ENCODE measurements at places on chromosomes 12 and 14. TPM values are rescaled to one million over a fixed set of nuclear protein-coding genes. Genes with fewer than 3 reads are reported as not detected.

GRCh38 chr12:32502693-32503502, 103.5 kb downstream of the FGD4 start:
- no peak for DNase-seq

GPRC5D gene
- 0.37 TPM for polyA plus RNA-seq

DNA sequence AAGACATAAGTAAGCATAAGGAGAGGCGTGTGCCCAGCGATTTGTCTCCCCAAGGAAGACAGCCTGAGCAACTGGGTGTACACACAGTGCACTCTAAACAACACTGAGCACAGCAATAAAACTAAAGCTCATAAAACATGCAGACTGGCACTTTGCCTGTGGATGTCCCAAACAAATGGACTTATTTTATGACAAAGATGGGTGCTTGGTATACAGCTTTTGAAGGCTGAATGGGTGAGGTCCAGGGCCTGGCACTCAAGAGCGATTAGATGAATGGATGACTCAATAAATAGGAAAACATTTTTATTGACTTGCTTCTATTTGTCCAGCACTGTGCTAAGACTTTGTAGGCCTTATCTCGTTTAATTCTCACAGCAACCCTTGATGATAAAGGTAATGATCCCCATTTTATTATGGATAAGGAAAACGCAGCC, 28.5 kb downstream of the LGMN start:
- no peak for DNase-seq

- no peak for DNase-seq
Observed at GRCh38 chr14:37196604-37197420, 925 bp upstream of the MIPOL1 start.

DNA sequence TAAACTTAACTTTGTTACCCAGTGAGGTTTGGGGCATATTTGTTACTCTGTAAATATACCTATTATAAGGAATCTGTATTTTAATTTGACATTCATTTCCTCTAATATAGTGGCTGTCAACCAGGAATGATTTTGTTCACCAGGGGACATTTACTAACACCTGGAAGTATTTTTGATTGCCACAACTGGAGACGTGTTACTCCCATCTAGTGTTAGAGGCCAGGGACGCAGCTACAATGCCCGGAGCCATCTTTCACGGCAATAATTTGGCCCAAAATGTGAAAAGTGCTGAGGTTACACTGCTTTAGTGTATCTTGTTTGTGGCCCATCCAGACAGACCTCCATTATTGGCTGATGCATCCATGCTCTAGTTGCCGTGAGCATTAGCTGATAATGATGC, 881.3 kb upstream of the ATXN7L3B start:
- no peak for DNase-seq

GRCh38 chr12:69932154-69932553, 107.1 kb downstream of the MYRFL start:
- DNase-seq: no peak

DNA sequence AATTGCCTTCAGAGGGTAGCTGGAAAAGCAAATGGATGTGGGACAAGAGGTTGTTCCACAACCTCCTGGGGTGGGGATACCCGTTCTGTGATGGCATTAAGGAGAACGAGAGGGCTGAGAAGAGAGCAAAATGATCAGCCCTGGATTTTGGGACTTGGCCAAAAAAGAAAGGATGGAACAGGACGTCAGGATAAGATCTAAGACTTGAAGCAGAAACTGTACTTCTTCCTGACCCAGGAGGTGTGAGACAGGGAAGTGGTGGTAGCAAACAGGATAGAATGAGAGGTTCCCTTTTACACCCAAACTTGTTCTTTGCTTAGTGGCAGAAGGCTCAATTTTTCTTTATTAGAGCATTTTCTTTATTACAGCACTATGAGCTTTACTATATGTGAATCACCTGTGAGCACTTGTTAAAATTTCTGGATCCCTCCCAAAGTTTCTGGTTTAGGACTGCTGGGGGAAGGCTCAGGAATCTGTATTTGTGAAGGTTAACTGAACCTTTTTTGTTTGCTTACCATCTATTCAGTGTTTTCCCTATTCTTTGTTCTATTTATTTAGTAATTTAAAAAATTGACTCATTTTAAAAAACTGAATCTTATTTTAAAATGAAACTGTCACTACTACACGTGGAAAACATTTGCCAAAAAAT, 59.2 kb downstream of the ERC1 start:
- DNase-seq: no peak

DNA sequence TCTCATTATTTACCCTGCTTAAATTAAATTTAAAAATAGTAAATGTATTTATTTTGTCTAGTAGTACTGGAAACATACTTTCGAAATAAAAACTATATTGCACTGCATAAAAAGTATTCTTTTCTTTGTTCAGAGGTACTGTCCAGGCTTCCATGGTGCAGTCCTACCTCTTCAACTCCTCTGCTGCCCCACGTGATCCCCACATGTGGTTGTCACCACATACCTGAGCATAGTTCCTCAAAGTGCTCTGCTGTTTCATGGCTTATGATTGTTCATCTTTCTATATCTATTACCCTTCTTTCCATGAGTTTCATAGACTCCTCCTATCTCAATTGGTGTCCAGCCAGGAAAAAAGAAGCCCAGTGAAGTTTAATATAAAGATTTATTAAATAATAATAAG, 317.5 kb upstream of the OR4E1 start:
- no peak for DNase-seq

SALL2 gene
- polyA plus RNA-seq: 62.4 TPM

DNA sequence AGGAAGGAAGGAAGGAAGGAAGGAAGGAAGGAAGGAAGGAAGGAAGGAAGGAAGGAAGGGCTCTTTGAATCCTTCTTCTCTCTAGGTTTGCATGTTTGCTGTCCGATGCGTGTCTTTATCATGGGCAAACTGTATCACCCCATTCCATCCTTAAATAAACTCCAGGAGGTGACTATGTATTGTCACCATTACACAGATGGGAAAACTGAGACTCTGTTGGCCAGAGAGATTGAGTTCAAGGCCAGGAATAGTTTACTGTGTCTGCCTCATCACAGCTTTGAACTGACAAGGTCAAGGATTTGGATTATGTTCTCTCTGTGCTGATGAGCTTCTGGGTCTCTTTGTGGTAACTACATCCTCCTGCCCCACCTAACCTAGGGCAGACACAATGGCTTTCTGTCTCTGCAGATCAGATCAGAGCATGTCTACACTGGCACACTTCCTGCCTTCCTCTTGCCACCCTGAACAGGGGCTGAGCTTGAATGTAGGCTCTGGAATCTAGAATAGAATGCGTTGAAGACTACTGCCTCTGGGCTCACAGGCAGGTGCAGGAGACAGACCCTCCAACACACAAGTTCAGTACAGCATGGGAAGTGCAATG, 78.9 kb upstream of the MAP1LC3B2 start:
- no peak for DNase-seq

P2RX2 gene
- 0.77 TPM for polyA plus RNA-seq

KCNJ8 gene
- polyA plus RNA-seq: 22.8 TPM

GRCh38 chr14:78524766-78525165, 354.6 kb downstream of the NRXN3 start:
- DNase-seq: no peak

DNA sequence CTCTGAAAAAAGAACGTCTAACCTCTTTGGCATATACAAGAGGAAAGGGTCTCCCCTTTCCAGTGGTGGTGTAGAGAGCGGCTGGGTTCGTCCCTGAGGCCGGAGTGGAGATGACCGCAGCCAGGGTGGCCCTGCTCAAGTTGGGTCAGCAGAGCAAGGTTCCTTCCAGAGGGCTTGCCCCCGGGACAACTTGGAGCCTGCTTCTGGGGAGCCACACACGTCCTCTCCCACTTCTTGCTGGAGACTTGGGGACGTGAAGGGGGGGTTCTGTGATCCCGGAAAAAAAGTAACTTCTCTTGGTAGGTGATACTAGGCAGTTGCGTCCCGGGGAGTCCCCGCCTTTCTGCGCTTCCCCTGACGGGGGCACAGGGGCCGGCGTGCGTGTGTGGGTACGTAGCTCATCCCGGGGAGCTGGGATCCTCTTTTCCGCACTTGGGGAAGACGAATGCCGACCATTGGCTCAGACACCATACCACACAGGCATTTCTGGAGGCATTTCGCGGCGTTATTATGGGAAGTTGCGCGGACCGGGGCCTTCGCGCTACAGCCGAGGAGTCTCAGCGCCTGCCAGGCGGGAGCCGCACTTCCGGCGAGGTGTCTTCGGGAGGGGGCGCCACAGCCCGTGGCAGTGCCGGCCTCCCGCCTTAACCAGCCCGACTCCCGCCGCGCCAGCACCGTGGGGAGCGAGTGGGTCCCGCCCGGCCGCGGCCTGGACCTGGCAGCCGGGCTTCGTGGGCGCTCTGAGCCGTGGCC, 14.8 kb upstream of the PAX9 start:
- DNase-seq: no peak

DNA sequence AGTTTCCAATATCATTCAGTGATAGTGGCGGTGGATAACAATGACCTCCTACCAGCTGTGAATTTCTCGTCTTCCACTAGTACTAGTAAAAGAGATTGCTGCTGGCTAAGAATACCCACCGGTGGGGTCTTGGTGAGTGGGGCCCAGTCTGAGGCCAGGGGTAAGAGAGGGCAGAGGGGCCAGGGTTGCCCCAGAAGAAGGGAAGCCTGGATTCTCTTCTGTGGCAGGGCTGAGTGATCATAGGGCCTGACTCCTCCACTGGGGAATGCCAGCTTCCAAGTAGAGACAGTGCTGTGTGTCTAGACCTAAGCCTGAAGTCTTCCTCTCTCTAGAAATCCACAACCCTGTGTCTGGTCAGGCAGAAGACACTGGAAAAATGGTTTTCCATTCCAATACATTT, 5.8 kb upstream of the TMEM63C start:
- DNase-seq: no peak

SYT1 gene
- polyA plus RNA-seq: 24.6 TPM

GRCh38 chr12:116933091-116933490, 22.3 kb downstream of the FBXW8 start:
- no peak for DNase-seq

CEBPE gene
- polyA plus RNA-seq: 0.18 TPM

SIX1 gene
- 8.8 TPM for polyA plus RNA-seq

DNA sequence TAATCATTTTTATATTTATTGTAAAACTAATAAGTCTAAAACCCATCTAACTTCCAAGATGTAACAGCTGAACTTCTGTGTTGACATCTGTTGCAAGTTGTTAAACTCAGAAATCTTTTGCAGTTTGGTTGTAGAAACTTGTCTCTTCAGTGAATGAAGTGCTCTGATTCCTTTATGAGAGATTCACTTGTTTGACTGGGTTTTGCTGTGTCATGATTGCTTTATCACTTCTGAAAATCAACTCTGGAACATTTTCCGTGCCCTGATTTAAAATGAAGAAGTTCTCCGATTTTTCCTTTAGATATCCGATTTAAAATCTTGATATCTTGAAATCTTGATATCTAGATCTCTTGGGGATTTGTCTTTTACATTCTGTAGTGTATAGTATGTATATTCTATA, 65.1 kb downstream of the DIP2B start:
- no peak for DNase-seq

- DNase-seq: no peak
Observed at GRCh38 chr14:37232907-37233481, 35.3 kb downstream of the MIPOL1 start.

GRCh38 chr14:33563901-33564197, 387.0 kb downstream of the EGLN3 start:
- DNase-seq: no peak

DNA sequence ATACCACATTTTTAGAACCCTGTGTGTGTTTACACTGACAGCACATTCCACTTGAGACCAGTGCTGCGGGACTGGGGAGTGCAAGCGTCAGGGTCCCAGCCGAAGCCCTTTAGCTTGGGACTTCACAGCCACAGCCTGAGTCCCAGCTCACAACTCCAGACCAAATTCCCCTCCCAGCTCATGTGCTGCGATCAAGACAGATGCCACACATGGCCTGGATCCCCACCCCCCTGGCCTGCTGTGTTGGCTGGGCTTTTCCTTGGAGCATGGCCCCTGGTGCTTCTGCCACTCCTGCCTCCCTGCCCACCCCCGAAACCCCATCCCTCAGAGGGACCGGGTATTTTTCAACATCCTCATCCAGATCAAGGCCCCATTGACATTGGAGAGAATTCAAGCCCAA, 63.7 kb downstream of the WDR20 start:
- DNase-seq: no peak

DNA sequence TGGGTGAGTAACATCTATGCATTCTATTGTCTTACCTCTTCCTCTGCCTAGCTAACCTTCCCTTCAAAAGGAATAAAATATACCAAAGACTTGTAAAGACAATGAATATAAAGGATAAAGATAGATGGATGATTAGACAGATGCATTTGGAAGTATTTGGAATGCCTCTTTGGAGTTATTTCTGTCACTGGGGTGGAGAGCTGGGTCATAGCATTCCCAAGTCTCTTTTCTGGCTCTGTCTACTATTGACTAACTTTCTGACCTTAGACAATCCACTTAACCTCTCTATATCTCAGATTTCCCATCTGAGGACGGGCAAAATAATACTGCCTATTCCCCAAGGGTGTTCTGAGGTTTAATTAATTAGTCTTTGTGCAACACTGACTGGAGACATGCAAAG, 517.4 kb downstream of the DIO2 start:
- DNase-seq: no peak

DNA sequence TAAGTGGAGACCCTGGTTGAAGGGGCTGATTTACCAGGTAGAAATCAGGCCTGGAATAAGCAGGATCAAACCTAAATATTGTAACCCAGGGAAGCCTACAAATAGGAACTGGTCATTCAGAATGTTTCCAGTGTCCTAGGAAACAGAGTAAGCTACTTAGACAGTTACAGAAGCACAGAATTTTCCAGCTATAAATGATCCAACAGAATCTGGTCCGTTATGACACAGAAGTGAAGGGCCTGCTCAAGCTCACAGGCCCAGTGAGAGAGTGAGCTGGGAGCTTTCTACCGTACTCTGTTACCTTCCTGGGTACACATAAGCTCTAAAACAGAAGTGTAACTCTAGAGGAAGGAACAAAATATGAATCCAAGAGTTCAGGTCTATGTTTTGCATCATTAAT, 119.1 kb downstream of the TTC7B start:
- no peak for DNase-seq

LMNTD1 gene
- 0.17 TPM for polyA plus RNA-seq

- DNase-seq: no peak
Observed at GRCh38 chr12:5619628-5620027, 187.7 kb downstream of the NTF3 start.

DNA sequence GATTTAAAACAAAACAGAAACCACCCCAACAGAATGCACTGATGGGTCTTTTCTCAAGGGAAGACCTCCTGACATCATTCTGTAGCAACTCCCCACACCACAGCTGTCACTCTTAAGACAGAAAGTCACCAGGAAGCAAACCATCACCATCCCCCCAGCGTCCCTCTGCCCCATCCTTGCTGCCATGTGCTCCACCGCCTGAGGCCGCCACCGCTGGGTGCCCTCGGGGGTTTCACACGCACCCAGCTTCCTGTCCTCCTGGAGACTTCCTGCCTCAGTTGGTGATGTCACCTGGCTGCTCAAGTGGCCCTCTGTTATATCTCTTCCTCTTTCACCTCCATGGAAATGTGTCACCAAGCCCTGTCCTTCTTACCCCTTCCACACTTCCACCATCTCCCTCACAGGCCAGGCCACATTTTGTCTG, 71.4 kb upstream of the GPR68 start:
- DNase-seq: no peak

DNA sequence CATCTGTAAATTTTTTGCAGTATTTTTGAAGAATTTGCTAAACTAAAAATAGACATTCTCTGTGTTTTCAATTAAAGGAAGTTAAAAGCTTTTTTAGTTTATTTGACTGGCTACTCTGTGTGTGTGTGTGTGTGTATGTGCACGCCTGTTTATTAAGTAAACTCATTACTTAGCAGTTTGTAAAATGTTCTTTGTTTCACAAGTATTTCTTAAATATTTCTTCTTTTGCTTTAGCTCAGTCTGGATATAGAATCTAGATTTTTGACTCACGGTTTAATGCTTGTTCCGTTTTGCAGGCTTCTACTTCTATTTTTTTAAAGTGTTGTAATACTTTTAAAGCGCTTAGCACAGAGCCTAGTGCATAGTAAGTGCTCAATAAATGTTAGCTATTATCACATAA, 46.5 kb upstream of the KCNMB4 start:
- no peak for DNase-seq
